ENCODE measurements at places on chromosomes 2 and 18.
A peak's percentile ranks its signal among the peaks of the same experiment; 100 is the strongest.

GRCh38 chr2:11945139-11946126, 199.0 kb downstream of the LPIN1 start:
- no peak for DNase-seq

DNA sequence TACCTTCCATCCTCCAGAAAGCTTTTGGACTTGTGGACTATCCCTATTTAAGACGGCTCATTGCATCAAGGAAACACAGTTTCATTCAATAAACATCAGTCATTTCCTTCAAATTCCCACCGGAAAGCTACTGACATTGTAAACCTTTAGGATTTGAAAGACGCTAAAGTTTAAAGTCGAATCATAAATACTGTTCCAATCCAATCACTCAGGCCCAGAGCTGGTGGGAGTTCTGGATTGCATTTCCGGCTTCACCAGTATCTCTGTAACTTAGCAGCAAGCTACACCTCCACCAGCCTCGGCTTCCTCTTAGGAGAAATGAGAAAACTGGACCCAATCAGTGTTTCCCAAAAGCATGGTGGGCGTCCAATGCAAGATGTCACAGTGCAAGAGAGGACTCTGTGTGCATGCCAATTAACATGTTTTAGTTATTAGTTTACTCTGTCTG, 1.6 kb downstream of the WDFY1 start:
- DNase-seq: no peak

DNA sequence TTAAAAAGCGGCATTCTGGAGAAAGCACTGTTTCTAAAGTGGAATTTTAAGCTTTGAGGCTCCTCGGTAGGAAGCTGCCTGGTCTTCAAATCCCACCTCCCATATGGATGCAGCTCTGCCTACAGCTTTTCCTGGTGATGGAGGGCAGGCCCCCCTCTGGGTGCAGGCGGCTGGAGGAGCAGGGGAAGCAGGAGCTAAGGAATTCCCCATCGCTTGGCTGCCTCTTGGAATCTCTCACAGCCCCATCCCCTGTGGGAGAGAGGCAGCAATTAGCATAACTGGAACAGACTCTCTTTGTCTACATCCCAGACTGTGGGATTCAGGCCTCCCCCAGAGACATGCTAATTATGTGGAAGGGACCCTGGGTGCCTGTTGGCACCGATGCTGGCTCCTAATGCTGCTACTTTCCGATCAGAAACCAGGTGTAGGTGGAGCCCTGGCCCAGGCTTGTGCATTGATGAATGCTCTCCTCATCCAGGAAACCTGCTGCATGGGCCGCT, 51.3 kb downstream of the LIPG start:
- DNase-seq: no peak

GRCh38 chr2:72915907-72916742, 1.2 kb upstream of the EMX1 start:
- DNase-seq: no peak

GRCh38 chr2:231900486-231900942, 25.7 kb downstream of the NPPC start:
- DNase-seq: peak; percentile 86

GRCh38 chr2:25806941-25807340, 71.3 kb downstream of the ASXL2 start:
- no peak for DNase-seq

- no peak for DNase-seq
Measured at GRCh38 chr2:70199320-70199864, 8.6 kb upstream of the C2orf42 start.

GRCh38 chr2:176614049-176614448, 344.8 kb downstream of the MTX2 start:
- DNase-seq: no peak

DNA sequence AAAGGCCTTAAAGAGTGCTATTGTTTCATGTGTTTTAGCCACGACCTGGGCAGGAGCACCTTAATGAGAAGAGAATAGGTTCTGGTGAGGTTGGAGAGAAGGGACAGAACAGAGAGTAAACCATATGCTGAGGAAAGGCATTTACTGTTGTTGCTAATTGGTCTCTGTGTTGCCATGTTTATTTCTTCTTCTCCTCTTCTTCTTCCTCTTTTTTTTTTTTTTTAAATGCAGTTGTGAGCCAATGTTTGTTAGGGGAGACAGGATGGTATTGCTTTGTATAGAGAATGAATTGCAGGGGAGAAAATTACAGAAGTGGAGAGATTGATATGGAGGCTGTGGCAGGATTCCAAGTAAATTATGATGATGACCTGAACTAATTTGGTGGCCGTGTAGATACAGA, 2.6 kb downstream of the SCN9A start:
- no peak for DNase-seq

- no peak for DNase-seq
Measured at GRCh38 chr2:196515608-196516007, 123.9 kb upstream of the CCDC150 start.

DNA sequence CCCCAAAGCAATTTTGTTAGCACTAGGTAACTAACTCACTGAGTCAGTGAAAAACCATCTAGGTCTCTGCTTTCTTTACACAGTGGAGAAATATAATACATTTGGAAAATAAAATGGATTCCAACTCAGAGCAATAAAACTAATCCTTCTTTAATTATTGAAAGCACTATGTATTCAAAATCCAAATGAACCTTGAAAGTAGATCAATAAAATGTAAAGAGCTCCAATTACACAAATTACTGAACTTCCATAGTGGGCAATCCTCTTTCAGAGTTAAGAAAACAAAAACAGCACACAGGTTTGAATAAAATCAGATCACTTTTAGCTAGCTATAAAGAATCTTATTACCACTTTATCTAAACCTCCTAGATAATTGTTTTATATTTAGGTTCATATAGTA, 208.1 kb downstream of the NR4A2 start:
- no peak for DNase-seq

GRCh38 chr2:126971162-126971480, 72.4 kb downstream of the TEX51 start:
- no peak for DNase-seq

DNA sequence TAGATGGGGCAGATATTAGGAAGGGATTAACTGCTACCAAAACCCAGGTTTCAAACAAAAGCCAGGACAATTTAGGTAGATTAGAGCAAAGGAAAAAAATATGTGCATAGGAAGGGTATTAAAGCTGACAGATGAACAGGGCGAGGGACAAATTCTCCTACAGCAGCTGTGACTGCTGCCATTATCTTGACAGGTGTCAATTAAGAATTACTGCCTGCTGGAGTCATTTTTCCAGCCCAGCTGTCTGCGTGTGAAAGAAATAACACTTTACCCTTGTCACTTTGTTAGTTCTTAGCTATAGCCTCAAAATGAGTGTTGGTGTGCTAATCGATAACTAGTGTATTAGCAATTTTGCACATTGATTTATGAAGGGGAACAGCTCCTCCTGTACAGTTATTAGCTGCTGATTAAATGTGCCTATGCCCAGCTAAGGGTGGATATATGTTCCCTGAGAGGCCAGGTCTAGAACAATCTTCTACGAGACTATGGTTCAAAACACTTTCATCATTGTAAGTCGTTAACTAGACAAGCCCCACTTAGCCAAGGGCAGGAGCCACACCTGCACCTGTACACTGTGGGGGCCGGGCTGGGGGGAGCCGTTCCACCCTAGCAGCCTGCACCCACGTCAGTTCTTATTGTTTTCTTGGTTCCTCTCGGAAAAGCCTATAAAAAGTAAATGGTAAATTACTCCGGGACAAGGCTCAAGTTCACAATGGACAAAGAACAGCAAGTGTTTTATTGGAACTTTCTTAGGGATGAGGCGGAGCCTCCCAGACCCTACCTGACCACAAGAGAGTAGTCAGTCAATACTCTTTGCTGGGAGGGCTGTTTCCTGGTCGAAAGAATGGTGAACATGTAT, 7.7 kb downstream of the TSHZ1 start:
- DNase-seq: no peak

GRCh38 chr2:205411558-205411957, 270.7 kb upstream of the NRP2 start:
- DNase-seq: no peak

- DNase-seq: no peak
Measured at GRCh38 chr2:98643496-98644100, 35.2 kb downstream of the UNC50 start.

DNA sequence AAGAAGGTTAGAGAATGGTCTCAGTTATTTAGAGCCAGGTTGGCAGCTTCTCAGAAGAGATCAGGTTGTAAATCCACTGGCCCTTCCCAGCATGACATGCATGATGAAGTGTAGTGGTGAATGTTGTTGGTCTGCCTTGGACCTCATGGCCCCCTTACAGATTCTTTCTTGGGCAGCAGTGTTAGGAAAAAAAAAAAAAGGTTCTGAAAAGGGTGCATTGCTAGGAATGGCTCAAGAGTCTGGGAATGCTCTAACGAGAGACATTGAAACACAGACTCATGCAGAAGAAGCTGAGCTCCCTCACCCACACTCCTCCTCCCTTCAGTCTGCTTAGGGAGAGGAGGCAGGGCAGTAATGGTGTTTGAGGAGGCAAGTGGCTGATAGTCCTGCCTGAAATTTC, 105.5 kb downstream of the POLE4 start:
- DNase-seq: no peak

DNA sequence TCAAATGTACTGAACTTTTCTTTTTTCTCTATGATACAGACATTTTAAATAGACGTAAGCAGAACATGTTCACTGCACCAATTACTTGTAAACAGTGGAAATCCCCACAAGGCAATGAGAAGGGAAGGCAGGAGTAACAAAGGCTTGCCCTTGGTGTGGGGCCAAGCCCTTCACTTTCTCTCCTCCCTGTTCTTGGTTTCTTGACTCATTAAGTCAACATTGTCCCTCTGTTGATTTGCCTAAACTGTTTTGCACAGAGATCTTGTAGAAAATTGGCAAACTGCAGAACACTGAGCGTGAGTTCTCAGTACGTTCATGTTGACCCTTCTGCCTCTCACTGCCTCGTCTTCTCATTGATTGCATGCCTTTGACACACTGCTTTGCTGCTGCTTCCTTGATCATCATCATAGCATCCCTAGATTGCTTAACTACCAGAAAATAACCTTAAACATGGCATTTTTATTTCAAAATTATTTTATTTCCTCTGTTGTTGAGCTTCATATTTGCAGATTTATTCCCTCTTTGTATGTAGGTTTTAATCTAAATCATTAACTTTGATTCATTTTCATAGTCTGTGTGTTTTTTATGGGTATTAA, 257.7 kb downstream of the PTGR3 start:
- DNase-seq: no peak

GRCh38 chr2:237955640-237956401, 11.0 kb upstream of the UBE2F start:
- DNase-seq: no peak

DNA sequence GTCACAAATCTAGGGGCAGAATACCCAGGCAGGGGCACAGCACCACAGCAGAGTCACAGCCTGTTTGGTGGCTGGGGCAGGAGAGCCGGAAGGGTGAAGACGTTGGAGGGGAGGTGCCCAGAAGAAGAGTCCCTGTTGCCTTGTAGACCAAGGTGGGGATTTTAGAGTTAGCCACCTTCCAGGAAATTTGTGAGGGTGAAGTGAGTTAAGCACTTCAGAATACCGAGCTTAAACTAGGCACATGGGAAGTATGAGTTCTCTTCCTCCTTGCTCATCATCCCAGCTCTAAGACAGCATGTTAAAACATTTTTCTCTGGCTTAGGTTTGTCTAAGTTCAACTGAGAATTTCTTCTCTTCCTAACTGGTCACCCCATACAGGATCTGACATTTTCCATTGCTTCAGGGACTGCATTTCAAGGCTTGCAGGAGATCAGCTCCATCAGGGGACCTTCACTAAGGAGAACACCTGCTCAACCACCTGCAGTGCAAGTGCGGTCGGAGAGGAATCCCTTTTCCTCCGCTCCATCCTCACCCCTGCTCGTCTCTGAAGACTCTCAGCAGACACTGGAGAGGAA, 26.5 kb upstream of the PHLPP1 start:
- DNase-seq: no peak

DNA sequence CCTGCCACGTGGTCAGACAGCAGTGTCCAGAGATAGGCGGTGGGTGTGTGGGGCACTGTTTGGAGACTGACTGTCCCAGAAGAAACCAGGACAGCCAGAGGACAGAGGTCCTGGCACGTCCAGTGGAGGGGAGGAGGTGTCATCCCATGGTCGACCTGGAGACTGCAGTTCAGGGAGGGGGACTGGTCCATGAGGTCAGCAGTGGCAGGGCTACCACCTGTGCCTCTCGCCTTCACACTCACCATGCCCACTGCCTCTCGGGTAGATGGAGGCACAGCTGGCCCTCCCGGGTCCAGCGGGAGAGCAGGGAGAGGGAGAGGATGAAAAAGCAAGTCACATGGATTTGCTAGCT, 53.9 kb downstream of the INHBB start:
- DNase-seq: no peak

DNA sequence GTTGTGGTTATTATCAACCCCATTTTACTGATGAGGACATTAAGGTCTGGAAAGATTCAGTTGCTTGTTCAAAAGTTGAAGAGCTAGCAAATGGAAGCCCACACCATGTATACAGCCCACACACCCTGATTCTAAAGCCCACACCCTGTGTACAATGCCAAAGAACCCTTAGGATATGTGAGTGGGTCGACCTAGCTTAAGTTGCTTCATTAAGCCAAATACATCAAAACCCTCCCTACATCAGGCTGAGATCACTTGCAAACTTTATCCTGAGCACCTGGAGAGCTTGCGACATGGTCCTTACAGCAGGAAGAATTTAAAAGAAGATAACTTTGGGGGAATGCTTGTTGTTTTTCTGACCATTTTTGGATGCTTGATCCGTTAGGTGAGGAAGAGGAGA, 435 bp upstream of the ARHGAP25 start:
- no peak for DNase-seq

DNA sequence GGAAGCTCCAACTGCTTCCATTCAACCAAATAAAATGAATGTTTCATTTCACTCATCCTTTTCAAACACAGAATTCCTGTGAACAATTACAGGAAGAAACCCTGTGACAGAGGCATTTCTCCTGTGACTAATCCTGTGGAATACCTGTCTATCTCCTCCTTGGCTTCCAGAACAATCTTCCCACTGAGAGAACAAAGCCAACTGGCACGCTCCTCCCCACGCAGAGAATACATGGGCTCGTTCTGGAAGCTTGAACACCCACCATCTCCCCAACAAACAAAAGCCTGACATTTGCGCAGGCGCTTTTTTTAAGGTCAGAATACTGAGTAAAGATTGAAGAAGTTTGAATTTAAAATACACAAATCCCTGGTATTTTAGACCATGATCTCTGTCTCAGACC, 104.7 kb upstream of the SLC66A3 start:
- no peak for DNase-seq

DNA sequence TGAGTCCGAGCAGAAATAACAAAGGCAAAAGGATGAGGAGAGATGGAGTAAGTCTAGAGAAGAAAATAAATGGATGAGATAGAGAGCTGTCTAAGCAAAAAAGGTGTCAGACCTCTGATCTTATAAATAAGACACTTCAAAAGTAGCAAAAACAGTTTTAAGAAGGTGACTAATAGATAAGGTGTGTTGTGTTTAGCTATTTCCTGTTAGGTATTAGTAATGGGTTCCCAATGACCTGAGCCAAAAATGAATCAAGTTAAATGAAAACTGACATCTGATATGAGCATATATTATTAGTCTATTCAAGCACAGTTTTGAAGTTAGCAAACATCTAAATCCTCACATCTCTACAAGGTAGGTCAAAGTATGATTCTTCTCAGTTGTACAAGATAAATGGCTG, 10.6 kb downstream of the SUPT7L start:
- no peak for DNase-seq

All from D721Med (cell line).